AG10803 (cell line): ENCODE measurements at places on chromosomes 16 and 17.

- DNase-seq: peak; percentile 45
Measured at GRCh38 chr17:81481073-81481799, 31.4 kb downstream of the ACTG1 start.

- DNase-seq: no peak
Measured at GRCh38 chr16:88686062-88686438, 257 bp downstream of the SNAI3 start.

GRCh38 chr16:73092236-73092781 is 44.4 kb upstream of the ZFHX3 start:
- DNase-seq: no peak

GRCh38 chr17:59405944-59406705 is 74.7 kb downstream of the YPEL2 start:
- no peak for DNase-seq

GRCh38 chr16:56370875-56371659 is 54.3 kb downstream of the AMFR start:
- DNase-seq: peak; percentile 6

GRCh38 chr17:82357394-82357793 is 1.7 kb upstream of the TEX19 start:
- DNase-seq: no peak

- peak; percentile 50 for DNase-seq
Measured at GRCh38 chr16:14325502-14326401, 254.6 kb downstream of the MRTFB start.

DNA sequence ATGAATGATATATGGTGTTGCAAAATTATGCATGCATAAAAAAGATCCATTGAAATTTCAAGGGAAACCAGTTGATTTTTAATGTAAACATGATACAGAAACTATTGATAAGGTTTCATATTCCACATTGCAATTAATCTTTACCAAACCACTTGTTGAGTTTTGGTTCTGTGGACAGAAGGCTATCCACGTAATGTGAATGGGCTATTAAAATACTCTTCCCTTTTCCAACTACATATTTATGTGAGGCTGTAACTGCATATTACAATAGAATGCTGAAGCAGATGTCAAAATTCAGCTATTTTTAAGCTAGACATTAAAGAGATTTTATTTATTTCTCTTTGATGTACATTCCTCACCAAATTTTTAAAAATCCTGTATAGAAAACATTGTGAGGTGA is 33.7 kb upstream of the VPS4A start:
- peak; percentile 58 for DNase-seq

- no peak for DNase-seq
Measured at GRCh38 chr17:2510559-2510958, 1.1 kb downstream of the METTL16 start.

- DNase-seq: peak; percentile 22
Measured at GRCh38 chr17:46771561-46772474, 46.7 kb downstream of the WNT3 start.

- no peak for DNase-seq
Measured at GRCh38 chr16:12197812-12198211, 221.3 kb downstream of the SNX29 start.

DNA sequence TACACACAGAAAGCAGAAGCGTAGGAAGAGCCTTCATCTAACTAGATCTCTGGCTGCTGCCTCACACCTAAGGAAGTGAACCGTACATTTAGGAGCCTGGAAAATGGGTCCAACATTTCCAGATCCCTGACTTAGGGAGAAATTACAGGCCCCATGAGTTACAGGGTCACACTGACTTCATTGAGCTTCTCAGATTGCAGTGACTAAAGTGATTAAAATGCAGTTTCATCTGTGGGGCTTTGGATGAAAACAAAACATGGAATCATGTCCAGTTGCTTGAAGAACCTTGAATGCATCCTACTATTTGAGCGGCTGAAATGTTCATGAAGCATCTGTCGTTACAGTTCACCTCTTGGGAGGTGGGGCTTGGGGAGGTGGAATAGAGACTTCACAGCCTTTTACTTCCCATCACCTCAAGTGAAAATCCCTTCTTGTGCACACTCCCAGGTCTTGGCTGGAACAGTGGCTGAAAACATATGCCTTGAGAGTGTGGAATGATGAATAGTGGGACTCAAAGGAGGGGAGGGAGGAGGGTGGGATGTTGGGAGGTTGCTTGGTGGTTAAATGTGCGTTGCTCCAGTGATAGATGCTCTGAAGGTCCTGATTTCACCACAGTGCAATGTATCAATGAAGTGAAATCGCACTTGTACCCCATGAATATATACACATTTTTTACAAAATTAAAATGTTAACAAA is 19.7 kb downstream of the TEKT3 start:
- DNase-seq: peak; percentile 50

GRCh38 chr17:37399265-37399803 is 7.3 kb downstream of the ACACA start:
- DNase-seq: no peak

DNA sequence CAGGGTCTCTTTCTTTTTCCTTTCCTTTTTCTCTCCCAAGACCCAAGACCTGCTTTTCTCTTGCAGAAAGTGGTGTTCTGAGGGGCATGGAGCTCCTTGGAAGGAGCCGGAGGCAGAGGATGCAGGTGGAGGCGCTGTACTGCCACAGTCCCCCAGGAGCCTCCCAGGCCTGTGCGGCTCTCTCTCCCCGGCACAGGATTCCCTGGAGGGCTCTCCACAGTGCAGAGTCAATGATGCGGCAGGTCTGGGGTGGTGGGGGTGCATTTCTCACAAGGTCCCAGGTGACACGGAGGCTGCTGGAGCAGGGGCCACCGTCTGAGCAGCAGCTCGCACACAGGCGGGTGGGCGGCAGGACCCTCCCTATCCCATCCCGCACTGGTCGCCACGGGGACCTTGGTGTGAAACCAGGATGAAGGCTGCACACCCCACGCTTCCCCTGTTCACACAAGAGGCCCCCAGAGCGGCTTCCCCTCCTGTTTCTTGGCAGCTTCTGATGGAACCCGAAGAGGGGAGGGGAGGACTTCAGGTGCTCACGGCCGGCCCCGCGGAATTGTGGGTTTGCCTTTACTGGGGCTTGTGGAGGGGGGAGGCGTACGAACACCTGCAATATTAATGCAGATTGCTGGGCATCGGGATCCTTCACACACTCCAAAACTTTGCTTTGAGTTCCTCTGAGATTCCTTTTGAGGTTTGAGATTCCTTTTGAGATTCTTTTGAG is 186.9 kb downstream of the ENGASE start:
- no peak for DNase-seq

- peak; percentile 52 for DNase-seq
Measured at GRCh38 chr17:70552230-70552981, 383.1 kb downstream of the KCNJ2 start.

GRCh38 chr17:32930512-32930911 is 2.6 kb downstream of the TMEM98 start:
- DNase-seq: no peak

DNA sequence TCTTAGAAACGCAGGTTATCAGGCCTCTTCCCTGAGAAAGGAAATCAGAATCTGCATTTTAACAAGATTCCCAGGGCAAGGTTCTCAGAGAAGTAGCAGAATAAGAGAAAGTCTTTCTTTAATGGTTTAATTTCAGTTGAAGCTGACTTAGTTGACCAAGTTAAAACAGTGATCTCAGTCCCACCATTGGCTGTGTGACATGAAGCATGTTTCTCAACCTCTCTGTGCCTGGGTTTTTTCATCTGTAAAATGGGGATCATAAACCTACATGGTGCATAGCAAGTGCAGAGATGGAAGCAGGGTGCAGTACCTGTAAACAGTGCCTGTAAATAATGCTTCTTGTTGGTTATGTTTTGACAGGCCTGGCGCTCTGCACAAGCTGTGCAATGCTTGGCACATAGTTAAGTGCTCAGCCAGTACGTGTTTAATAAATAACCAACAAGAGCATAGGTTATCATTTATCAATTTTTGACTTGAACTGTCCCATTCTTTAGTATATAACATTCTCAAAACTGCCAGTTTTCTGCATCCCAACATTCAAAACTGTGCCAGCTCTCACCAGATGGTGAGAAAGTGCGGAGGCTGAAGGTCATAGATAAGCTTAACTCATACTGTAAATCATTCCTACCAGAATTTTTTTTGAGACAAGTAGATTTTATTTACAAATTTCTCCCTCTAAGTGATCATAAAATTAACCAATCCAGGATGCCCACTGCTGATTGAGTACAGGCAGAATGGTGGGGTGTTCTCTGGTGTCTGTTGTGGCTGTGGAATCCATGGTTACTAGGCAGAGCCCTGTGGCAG is 6.9 kb downstream of the C17orf67 start:
- DNase-seq: no peak

DNA sequence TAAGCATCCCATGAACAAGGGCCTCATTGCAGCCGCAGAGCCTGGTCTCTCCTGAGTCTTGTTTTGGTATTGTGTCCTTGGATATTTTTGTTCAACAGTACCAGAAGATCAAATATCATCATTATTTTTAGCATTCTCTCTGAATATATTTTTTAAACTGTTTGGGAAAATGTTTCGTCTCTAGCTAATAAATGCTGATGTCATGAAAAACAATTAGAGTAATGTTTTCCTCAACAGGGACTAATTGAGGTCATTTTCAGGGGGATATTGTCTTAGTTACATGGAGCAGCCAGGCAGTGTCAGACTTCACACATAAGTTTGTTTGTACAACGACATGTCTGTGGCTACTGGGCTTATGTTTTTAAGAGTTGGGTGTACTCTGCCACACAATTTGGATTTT is 805.3 kb upstream of the SOX9 start:
- DNase-seq: no peak

DNA sequence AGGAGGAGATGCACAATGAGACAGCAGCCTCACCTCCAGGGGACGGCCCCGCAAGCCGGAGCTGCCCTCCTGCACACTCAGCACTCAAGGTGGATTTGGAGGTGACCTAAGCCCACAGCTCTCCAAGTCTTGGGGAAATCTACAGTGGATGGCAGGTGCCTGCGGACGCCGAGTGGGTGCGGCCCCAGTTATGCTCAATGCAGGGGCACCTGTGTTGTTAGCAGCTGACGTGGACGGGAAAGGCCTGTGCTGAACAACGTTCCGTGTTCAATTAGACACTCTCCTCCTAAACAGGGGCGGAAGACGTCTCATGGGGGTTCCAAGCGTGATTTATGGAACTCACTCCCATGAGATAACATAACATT is 22.0 kb upstream of the METRNL start:
- DNase-seq: no peak

DNA sequence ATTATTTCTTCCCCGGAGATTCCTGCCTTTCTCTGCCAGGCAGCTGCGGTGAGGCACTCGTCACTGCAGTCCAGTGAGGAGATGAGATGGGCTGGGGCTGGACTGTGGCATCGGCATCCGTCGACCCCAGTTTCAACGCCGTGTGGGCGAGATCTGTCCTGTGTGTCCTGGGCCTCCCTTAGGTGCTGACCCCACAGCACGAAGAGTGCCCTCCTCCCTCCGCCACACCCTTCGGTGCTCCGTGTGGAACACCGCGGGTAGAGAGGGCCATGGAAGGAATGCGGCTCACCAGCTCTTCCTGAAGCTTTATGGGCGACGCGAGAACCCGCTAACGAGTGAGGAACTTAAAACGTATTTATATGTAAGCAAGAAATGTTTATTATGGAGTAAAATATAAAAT is 17.6 kb downstream of the ACSF3 start:
- DNase-seq: no peak

GRCh38 chr16:50267651-50268050 is 1.3 kb downstream of the ADCY7 start:
- no peak for DNase-seq

DNA sequence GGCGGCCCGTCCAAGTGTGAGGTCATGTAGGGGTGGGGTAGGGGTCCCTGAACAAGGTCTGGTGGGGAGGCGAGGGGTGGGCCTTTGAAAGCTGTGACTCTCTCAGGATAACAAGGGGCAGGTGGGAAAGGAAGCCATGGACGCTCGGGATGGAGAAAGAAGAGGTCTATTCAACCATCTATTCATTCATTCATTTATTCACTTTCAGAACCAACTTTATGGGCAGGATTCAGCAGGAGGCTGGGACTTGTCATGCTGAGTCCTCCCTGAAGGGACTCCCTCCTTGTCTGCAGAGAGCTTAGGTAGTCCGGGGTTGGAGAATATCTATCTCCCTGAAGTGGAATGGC is 8.6 kb upstream of the CD300A start:
- no peak for DNase-seq

DNA sequence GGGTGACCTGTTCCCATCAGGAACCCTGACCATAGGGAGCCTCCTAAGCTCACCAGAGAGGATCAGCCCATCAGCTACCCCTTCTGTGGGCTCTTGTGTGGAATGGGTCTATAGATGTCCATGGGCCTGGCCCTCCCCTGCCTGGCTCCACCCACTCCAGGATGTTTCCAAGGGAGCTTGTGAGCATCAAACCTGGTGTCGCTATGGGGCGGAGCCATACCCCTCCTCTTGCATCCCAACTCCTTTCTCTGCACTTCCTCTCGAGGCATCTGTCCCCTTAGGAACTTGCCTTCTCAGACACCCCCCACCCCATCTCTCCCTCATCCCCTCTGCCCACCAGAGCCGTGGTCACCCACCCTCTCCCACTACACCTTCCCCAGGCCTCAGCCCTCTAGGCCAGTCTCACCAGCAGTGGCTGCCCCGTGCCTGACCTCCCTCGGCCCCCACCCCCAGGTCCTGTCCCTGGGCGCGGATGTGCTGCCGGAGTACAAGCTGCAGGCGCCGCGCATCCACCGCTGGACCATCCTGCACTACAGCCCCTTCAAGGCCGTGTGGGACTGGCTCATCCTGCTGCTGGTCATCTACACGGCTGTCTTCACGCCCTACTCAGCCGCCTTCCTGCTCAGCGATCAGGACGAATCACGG is 10.4 kb downstream of the KCNH6 start:
- no peak for DNase-seq

DNA sequence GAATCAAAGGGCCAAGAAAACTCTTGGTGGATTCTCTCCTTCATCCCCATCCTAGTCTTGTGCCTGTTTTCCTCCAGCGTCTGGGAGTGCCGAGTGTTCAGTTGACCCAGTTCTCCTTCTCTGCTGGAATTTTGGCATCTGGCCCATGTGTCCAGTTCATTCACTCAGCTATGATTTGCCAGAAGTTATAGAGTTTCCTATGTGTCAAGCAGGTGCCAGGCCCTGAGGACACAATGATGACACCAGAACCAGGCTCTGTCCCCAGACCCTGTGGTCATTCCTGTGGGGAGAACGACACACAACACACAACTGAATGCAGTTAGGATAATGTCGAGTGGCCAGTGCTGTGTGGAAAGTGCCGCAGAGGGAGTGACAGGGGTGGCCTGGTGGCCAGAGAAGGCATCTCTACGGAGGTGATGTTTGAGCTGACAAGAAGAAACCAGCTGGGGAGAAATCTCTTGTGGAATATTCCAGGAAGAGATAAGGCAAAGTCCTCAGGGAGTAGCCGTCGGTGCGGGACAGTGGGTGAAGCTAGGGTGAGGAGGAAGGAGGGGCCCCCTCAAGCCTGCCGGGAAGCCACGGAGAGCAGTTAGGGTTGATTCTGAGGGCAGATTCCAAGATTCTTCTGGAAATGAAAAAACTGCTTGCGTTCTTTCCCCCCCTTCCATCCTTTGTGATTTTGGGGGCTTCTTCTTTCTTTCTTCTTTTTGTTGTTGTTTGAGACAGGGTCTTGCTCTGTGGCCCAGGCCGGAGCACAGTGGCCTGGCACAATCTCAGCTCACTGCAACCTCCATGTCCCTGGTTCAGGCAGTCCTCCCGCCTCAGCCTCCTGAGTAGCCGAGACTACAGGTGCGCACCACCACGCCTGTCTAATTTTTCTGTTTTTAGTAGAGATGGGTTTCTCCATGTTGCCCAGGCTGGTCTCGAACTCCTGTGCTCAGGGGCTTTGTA is 35.8 kb upstream of the IL34 start:
- DNase-seq: no peak
